Activated CD4-positive, alpha-beta T cell treated with anti-CD3 and anti-CD28 coated beads, Interleukin-2, amount 50 U/mL, for 24 hours (primary cell): ENCODE measurements at places on chromosomes 16 and 17.

GRCh38 chr17:27630607-27631410, at the start of gene LGALS9:
LGALS9 (plus strand) TSS chr17:27631188; CDS start chr17:27631266, 78 bp downstream.
- no peak for DNase-seq

DNA sequence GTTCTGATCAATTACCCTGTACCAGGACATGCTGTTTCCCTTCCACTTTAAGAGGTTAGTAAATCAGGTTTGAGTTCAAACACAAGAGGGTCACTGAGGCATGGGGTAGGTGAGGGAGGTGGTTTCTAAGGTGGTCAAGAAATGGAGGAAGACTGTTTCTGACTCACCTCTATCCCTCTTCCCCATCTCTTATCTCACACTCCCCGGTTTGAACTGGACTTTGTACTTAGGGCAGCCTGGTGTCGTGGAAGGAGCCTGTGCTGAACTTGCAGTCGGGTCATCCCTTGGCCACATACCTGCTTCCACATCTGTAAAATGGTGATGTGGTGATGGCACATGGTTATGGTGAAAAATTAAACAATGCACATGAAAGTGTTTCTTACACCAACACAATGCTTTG, 17.2 kb upstream of the TMEM98 start:
- no peak for DNase-seq

GRCh38 chr16:24036038-24036543, 200.3 kb downstream of the PRKCB start:
- DNase-seq: no peak

DNA sequence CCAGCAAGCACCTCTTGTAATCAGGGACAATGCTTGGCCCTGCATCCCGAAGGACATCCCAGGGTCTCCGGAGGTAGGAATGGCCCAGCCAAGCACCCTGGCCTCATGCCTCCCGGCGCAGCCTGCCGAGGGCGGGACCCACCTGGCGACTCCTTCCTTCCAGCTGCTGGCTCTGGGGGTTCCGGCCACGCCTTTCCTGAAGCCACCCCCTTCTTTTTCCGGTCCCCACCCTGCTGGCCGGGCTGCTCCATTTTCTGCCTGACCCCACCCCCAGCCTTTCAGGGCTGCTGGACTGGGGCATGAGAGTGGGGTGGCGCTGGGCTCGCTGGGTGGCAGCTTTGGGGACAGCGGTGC, 22.5 kb upstream of the CIBAR2 start:
- DNase-seq: no peak

- DNase-seq: no peak
Measured at GRCh38 chr16:85994492-85995490, 95.8 kb downstream of the IRF8 start.

GRCh38 chr17:3808701-3809100, 7.7 kb upstream of the ITGAE start:
- no peak for DNase-seq
